Motor neuron (in vitro differentiated cells): ENCODE measurements at places on chromosomes 7 and 10.
A peak's percentile ranks its signal among the peaks of the same experiment; 100 is the strongest.

- no peak for ATAC-seq
Measured at GRCh38 chr10:85920311-85920710, 446.3 kb downstream of the GRID1 start.

GRCh38 chr10:118034791-118035261 lies 11.9 kb downstream of the RAB11FIP2 start:
- no peak for ATAC-seq

- ATAC-seq, result peak; percentile 14
Measured at GRCh38 chr7:48035967-48036478, 680 bp downstream of the C7orf57 start.

GRCh38 chr7:82419200-82419599 lies 24.4 kb downstream of the CACNA2D1 start:
- no peak for ATAC-seq

DNA sequence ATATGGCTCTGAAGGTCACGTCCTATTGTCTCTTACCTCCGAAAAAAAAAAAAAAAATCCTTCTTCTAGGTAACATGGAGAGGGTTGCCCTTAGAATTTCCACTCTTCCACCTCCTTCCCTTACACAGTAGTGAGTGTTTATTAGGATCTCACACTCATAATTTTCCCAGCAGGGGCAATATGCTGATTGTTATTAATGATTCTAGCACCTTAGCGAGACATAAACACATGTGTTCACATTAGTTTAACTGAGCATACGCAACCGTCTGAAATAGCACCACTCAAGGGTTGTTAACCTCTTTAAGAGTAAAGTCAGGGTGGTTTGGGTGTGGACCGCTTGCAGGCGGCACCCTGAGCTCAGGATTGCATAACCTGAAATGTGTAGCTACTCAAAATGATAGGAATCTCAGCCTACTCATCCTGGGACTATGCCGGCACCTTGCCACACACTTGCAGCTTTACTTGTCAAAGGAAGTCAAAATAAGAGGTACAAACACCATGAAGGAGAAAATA lies 52.2 kb downstream of the CPEB3 start:
- ATAC-seq, result no peak

DNA sequence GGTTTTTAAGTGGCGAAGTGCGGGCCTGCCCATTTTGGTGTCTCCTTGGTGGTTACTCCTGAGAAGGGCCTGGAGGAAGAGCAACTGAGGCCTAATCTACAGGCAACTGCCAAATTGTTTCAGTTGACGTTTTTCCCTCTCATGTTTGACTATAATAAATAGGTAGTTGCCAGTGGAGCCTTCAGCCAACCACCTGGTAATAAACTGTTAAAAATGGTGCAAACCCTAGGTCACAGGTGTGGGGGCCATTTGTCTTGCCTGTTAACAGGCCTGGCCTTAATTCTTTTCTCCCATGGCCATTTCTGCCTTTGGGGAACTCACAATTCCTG lies 3.7 kb downstream of the IKZF1 start:
- no peak for ATAC-seq

DNA sequence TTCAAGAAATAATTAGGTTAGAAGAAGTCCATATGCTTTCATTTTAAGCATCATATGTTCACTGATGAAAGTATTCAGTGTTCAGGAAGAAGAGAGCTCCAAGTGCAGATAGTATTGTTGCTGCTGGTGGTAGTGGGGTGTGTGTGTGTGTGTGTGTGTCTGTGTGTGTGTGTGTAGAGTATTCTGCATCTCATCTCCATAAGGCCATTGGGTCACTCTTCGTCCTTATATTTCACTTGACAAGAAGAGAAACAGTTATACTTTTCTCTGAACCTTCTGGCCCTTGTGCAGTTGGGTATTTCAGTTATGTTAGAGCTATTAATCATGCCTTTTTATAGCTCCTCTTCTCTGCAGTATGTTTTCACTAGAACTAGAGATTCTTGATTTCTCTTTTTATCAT lies 26.2 kb downstream of the ADAM22 start:
- no peak for ATAC-seq

- peak; percentile 66 for ATAC-seq
Measured at GRCh38 chr10:86178401-86179152, 188.0 kb downstream of the GRID1 start.

GRCh38 chr7:7923818-7924217 lies 44.8 kb upstream of the GLCCI1 start:
- no peak for ATAC-seq

- ATAC-seq, result no peak
Measured at GRCh38 chr7:4170997-4171786, 510.9 kb upstream of the FOXK1 start.

DNA sequence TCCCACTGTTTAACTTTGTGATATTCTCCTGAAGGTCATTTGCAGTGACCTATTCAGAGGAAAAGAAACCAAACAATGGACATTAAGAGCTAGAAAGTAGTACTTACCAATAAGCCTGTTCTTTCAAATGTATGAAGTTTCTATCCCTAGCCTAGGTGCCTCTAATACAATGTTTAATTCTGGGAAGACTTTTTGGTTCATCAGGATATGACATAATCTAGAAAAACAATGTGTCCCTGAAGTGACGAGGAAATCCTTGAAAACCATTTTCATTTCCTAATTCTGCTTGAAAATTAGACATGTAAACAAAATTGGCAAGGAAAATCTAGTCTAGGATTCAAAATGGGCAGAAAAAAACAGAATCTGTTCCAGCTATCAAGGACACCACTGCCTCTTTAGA lies 36.1 kb downstream of the ARHGAP19 start:
- ATAC-seq, result no peak

GRCh38 chr10:128242641-128243040 lies 116.4 kb upstream of the MKI67 start:
- no peak for ATAC-seq

GRCh38 chr7:44056681-44057080 lies 8.7 kb downstream of the PGAM2 start:
- ATAC-seq, result no peak

DNA sequence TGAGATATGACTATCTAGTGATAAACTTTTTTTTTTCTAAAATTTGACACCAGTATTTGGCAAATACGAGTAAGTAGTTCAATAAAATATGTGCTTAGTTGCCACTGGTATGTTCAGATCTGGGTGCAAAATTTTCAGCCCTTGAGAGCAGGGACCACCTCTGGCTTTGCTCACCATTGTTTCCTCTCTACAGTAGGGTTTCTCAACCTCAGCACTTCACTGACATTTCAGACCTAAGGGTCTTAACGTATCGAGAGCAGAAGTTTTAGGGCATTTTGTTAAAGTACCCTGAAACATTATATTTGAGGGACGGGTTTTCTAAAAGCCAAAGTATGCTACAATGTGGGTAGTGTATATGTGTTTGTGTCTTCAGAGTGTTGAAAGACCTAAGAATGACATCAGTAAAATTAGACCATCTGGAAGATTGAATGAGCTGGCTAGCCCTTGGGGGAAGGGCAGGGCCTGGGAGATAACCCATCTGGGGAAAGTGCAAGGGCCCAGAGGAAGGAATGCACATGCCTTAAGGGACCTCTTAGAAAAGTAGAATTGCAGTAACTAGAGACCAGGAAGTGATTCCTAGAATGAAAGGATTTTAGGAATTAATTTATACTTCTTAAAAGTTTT lies 11.8 kb downstream of the BZW2 start:
- ATAC-seq, result peak; percentile 93

- peak; percentile 31 for ATAC-seq
Measured at GRCh38 chr7:116588641-116589594, 64.1 kb downstream of the CAV1 start.

DNA sequence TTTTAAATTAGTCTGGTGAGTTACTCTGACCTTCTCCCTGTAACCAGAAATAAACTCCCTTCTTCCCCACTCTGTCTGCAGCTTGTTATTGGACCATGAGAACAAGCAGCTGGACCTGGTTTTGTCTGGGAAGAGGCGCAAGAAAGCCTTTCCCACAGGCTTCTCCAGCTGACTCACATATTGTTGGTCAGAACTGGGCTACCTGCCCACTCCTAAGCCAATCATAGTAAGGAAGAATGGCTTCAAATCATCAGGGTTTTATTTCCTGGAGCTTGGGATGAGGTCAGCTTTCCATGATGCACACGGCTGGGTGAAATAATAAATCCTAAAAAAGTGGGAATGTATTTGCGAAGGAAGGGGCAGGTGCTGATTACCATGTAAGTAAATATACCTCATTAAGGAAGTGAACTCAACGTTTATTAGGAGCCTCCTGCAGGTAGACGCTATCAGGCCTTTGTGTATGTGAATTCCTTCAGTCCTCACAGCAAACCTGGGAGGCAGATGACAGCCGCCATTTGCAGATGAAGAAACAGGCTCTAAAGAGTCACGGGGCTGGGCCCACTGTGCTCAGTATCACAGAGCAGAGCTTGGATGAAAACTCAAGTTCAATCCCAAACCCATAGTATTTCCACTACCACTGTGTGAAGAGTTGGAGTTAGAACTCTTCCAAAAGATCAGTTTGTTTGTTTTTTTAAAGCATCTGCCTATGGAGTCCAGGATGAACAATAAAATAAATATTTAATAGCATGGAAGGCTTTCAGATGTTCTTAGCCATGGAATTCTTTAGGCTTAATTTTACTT lies 32.8 kb downstream of the IL15RA start:
- no peak for ATAC-seq

DNA sequence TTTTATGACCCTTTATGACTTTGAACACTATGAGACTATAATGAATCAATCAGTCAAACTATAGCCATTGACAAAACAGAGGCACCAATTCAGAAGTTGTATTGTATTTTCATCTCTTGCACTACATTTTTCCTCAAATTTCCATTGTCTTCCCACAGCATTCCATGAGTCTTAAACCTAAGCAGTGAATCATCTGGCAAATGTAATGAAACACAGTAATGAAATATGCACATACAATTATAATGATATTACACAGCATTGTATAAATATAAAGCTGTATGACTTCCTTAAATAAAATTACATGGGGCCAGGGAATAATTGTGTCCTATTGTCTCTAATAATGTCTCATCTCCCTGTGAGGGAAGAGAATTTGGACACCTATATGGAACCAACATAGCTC lies 45.0 kb downstream of the VWDE start:
- no peak for ATAC-seq

DNA sequence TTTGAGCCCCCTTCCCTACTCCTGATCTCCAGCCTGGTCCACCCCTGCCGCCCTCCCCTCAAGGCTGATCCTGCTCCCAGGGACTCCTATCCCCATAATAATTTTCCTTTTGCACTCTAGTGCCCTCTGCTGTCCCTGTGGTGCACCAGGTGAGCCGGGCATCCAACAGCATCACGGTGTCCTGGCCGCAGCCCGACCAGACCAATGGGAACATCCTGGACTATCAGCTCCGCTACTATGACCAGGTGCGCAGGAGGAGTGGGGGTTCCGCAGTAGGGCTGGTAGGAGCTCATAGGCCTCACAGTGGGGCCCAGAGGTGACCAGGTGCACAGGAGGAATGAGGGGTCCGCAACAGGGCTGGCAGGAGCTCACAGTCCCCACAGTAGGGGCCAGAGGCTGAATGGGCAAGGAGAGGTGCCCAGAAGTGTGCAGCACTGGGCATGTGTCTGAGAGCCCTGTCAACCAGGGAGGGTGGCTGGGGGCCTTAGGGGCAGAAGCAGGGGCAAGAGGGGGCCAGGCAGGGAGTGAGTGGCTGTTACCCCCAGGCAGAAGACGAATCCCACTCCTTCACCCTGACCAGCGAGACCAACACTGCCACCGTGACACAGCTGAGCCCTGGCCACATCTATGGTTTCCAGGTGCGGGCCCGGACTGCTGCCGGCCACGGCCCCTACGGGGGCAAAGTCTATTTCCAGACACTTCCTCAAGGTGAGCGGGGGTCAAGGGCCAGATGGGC lies 11.7 kb downstream of the EPHB6 start:
- ATAC-seq, result peak; percentile 64

DNA sequence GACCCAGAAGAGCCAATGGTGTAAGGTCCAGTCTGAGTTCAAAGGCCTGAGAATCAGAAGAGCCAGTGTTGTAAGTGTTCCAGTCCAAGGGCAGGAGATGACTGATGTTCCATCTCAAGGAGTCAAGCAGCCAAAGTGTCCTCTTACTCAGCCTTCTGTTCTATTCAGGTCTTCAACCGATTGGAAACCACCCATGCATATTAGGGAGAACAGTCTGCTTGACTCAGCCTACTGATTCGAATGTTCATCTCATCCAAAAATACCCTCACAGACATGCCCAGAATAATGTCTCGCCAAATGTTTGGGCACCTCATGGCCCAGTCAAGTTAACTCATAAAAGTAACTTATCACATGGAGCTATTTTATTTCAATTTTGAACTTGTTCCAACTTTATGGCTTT lies 2.9 kb upstream of the WDFY4 start:
- no peak for ATAC-seq

DNA sequence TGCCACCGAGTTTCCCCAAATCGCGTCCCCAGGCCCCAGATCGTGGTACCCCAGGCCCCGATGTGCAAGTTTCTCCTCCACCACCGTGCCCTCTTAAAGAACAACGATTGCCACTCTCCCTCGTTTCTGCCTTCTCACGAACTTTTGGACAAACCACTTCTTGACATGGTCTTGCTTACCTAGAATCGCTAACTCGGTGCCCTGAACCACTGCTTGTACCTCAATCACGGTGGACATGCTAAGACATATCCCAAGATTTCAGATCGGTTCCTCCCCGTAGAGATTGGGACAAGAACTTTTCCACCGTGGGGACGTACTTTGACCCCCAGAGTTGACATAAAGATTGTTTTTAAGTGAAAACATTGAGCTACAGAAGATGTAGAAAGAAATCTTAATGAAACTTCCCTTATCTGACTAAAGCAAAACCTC lies 477 bp upstream of the ZC3HAV1 start:
- ATAC-seq, result no peak

DNA sequence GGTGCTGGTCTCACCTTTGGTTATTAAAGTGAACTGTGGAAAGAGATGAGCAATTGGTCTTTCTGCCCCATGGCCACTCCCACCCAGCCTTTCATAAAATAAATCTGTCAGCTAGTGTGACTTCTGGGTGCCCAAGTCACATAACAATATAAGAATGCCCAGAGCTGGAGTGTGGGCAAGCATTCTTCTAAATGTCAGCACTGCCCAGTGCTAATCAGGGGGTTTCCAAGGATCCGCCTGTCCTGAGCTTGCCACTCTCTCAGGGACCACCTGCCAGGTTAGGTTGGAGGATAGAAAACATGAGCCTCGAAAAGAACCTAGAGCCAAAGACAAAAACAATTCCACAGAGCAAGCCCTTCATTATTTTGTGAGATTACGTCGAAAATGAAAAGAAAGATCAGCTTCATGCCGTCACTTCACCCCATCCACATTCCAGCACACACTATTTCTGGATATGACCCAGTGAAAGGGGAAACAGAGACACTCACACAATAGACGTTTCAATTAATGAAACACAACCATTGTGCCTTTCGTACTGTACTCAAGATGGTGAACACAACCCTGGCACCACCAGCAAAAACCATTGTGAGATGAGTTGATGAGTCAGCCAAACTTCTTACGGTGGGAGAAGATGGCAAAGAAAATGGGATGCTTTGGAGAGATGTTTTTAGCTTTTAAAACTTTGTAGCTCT lies 30.8 kb downstream of the SCRN1 start:
- ATAC-seq, result no peak

GRCh38 chr7:12158334-12159060 lies 52.6 kb upstream of the TMEM106B start:
- no peak for ATAC-seq

GRCh38 chr7:50721160-50721559 lies 61.5 kb downstream of the GRB10 start:
- peak; percentile 85 for ATAC-seq
